Epithelial cell of alveolus of lung (primary cell): ENCODE measurements at places on chromosomes 7 and 10. TPM values are rescaled to one million over a fixed set of nuclear protein-coding genes. Genes with fewer than 3 reads are reported as not detected.

Gene CPA2
- total RNA-seq, result not detected in 2 replicates

Gene CDK1
- total RNA-seq, result 36.4 and 57.7 TPM in 2 replicates

Gene SPDYE1
- total RNA-seq, result not detected in 2 replicates

Gene OPN4
- total RNA-seq, result not detected in 2 replicates

Gene KLHDC10
- 15.5 and 18.2 TPM in 2 replicates for total RNA-seq

Gene ZNF727
- not detected in 2 replicates for total RNA-seq

Gene CACNA2D1
- total RNA-seq, result 9.2 and 14.6 TPM in 2 replicates

Gene HOXA10
- total RNA-seq, result not detected in 2 replicates

Gene TRPV5
- not detected in 2 replicates for total RNA-seq

Gene CFAP46
- total RNA-seq, result 0.80 and 4.1 TPM in 2 replicates

Gene FGL2
- 0.26 and 1.9 TPM in 2 replicates for total RNA-seq

Gene SLC13A1
- not detected in 2 replicates for total RNA-seq

Gene TMEM184A
- total RNA-seq, result 0.13 TPM in 1 of 2 replicates, not detected in the other

Gene HOXA6
- total RNA-seq, result 15.0 and 18.1 TPM in 2 replicates

Gene CHN2
- total RNA-seq, result 0.40 and 1.3 TPM in 2 replicates

Gene CALHM2
- 20.2 and 23.6 TPM in 2 replicates for total RNA-seq

Gene FBXL13
- total RNA-seq, result 0.16 and 0.39 TPM in 2 replicates

Gene INA
- 1.1 and 3.4 TPM in 2 replicates for total RNA-seq

Gene TACC2
- 6.6 and 6.9 TPM in 2 replicates for total RNA-seq

Gene FAM3C
- 24.4 and 30.9 TPM in 2 replicates for total RNA-seq

Gene FAM237B
- not detected in 2 replicates for total RNA-seq

Gene CLIP2
- 35.5 and 36.1 TPM in 2 replicates for total RNA-seq

Gene C7orf57
- under 0.01 TPM in 1 of 2 replicates, not detected in the other for total RNA-seq

Gene PDIA4
- 186 and 471 TPM in 2 replicates for total RNA-seq

Gene ARHGEF5
- 1.7 and 3.4 TPM in 2 replicates for total RNA-seq

Gene SPDYE5
- total RNA-seq, result not detected in 2 replicates

Gene LRRC18
- not detected in 2 replicates for total RNA-seq

Gene FAM131B
- 3.1 and 3.9 TPM in 2 replicates for total RNA-seq

Gene ACTR3C
- 0.16 and 0.39 TPM in 2 replicates for total RNA-seq

Gene RGS10
- 94.4 and 146 TPM in 2 replicates for total RNA-seq

Gene TDRD1
- not detected in 2 replicates for total RNA-seq

Gene POM121
- 9.2 and 18.4 TPM in 2 replicates for total RNA-seq

Gene MYH16
- total RNA-seq, result 0.26 TPM in 1 of 2 replicates, not detected in the other

Gene MALRD1
- total RNA-seq, result 0.08 and 0.65 TPM in 2 replicates

Gene OR2A5
- not detected in 2 replicates for total RNA-seq

Gene IDI2
- not detected in 2 replicates for total RNA-seq

Gene GRM3
- total RNA-seq, result not detected in 2 replicates
